EL (cell line): ENCODE measurements at places on chromosomes 1 and 21.

DNA sequence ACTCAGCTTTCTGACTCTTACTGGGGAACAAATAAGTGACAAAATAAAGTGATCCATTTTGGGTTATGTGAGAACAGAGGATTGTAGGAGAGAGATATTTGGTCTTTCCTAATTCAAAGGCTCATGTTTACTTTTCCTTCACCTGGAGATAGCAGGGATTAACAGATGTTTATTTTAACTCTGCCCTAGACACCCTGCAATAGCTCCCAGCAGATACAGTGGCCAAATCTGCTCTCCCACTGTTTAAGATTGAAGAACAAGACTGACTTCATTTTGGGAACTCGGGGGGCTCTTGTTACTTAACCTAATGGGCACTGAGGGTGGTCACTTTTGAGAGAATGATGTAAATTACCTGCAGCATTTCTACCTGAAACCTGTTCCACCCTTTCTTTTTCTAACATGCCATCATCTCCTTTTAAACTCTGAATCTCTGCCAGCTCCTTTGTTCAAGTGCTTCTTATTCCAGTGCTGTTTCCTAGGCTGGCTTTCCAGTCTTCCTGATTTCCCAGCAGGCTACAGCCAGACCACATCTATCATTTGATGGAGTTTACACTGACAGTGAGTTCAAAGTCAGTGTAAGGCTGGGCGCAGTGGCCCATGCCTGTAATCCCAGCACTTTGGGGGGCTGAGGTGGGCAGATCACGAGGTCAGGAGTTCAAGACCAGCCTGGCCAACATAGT lies 90.0 kb downstream of the SELENOF start:
- no peak for DNase-seq

- DNase-seq, result no peak
Measured at GRCh38 chr21:33708874-33709273, 66.6 kb downstream of the ITSN1 start.

- no peak for DNase-seq
Measured at GRCh38 chr1:143736562-143736961, 235.2 kb downstream of the FAM72C start.

DNA sequence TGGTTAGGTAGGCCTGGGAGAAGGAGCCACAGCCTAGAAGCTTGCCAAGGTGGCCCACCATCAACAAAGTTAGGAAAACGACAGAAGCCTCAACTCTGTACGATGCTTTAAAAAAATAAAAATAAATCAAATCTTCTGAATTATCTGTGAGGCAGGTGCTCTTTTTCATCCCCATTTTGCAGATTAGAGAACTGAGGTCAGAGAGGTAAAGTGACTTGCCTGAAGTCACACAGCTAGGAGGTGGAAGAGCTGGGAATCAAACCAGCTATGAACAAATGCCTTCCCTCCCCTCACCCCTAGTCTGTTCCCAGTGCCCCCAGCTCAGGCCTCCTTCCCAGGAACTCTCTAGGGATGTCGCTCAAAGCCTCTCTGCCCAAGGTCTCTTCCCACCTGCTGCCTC lies 30.4 kb downstream of the EPHA2 start:
- no peak for DNase-seq

DNA sequence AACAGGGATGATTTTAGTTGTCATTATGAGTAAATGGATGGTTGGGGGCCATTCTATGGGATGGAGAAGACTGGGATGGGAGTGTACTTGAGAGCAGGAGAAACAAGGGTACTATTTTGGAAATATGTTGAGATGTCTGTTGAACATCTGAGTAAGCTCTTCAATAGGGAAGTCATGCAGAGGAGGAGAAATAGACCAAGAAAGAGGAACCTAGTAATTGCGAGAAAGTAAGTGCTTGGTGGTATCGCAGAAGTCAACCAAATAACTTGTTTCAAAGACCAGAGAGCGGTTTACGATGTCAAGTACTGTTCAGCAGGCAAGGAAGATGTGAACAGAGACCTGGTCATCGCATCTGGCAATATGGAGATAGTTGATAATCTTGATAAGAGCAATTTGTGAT lies 22.4 kb upstream of the CHRM3 start:
- DNase-seq, result no peak

GRCh38 chr1:94276988-94277434 lies 39.6 kb upstream of the ARHGAP29 start:
- DNase-seq, result no peak

DNA sequence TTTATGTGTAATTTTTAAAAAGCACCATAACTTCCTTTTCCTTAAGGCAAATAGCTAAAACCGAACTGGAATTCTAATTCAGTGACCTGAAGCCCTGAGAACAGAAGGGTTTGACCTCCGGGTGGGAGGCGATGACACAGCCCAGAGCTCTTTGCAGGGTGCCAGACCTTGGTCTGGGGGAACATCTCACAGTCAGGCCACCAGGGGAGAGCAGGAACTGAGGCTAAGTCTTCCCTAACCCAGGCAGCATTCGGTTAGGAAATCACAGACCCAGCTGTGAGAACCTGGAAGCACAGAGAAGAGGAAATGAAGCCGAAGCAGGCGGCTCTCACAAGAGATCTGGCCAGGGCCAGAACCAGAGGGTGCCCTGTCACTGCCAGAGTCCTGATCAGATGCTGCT lies 444.8 kb downstream of the TTLL7 start:
- DNase-seq, result no peak

DNA sequence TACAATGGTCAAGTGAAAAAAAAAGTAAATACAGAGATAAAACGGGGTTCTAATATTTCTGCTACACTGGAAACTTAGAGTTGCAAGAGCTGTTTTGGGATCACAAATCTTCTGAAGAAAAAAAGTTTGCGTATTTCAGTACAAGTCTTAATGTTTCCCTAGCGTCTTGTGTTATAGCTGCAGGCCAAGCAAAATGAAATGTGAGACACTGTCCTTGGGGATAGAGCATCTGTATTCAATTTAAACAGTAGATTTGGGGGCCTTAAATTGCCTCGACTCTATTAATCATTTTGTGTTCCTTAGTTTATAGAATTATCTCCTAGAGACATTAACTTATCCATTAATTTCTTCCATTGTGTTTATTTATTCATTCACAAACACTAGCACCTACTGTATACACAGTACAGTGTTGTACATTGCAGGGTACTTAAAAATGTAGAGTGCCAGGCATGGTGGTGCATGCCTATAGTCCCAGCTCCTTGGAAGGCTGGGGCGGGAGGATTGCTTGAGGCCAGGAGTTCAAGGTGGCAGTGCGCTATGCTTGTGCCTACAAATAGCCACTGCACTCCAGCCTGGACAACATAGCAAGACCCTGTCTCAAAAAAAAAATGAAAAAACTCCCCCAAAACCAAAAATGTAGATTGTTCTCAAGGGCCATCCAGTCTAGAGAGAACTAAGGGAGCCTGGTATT lies 7.9 kb downstream of the DISC1 start:
- DNase-seq, result no peak

GRCh38 chr1:207313131-207313530 lies 8.3 kb upstream of the CD55 start:
- DNase-seq, result no peak

GRCh38 chr1:234932511-234933430 lies 195.9 kb downstream of the TOMM20 start:
- DNase-seq, result no peak

DNA sequence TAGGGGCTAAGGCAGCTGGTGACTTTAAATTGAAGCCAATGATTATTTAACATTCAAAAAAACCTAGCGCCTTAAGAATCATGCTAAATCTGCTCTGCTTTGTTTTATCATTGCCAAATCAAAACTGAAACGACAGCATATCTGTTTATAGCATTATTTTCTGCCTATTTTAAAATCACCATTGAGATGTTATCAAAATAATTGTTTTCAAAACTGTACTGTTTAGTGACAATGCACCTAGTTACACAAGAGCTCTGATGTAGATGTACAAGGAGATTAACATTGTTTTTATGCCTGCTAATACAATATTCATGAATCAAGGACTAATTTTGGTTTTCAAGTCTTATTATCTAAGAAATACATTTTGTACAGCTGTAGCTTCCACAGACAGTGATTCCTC lies 1521.3 kb downstream of the AMY1C start:
- DNase-seq, result no peak
